ENCODE measurements at places on chromosomes 16 and 17.
A peak's percentile ranks its signal among the peaks of the same experiment; 100 is the strongest.

DNA sequence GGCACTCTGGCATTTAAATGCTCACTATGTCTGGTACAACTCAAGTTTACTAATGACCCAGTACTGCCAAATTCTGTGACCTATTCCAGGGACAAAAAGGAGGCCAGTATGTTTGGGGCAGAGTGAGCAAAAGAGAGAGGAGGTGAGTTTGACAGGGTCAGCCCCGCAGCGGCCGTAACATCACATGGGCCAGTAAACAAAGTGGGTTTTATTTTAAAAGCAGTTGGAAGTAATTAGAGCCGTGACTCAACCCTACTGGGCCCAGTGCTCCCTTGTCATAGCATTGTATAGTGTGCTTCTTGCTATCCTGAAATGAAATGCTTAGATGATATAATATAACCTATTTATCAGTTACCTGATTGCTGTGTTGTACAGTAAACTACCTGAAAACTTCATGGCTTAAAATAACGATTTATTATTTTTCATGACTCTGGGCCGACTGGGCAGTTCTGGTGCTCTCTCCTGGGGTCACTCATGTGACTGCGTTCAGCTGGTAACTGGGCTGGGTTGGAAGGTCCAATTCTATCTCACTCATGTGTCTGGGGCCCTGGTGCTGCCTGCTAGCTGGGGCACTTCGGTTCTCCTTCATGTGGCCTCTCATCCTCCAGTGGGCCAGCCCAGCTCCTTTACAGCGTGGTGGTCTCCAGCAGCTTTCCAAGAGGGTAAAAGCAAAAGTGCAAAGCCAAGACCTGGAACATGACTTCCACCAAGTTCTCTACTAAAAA is 27.4 kb downstream of the IQCK start:
- DNase-seq = peak; percentile 11

- DNase-seq = peak; percentile 80
These were observed 99.9 kb downstream of the CDK5R1 start for GRCh38 chr17:32586666-32587065.

GRCh38 chr17:79023886-79024771 is at the start of gene C1QTNF1:
Gene C1QTNF1 (plus strand): TSS chr17:79024169. CDS start chr17:79043969, 19,800 bp downstream.
- peak; percentile 41 for DNase-seq

GRCh38 chr17:12568358-12569251 is 97.1 kb upstream of the MYOCD start:
- no peak for DNase-seq

DNA sequence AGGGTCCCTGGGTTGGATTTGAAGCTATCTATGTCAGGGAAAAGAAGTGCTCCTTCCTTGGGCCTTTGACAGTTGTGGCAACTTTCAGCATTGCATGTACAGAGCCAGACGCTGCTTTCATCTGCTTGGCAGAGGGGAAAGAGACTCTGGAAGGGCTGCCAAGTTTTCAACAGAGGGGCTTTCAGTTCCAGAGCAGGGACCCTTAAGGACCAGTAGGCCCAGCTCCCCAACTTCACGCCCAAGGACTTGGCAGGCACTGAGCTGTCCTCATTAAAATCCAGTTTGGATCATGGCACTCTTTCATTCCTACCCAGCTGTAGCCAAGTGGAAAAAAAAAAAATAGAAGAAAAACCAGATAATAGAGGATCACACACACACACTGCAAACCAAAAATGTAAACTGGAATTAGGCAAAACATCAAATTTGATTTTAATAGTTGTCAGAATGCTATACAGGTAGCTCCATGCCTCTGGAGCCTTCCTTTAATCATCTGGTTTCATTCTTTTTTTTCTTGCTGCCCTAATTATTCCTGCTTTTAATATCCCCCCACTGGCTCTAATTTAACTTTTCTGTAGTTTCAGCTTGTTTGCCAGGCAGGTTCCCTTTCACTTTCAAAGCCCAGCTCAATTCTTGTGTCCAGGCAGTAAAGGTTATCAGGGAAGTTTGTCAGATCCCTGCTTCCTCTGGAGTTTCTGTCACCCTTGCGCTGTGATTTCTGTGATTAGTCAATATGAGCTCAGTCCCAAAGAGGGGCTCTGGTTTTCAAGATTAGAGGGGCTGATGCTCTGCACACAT is 702.6 kb upstream of the CDH8 start:
- no peak for DNase-seq

- no peak for DNase-seq
These were observed 15.2 kb upstream of the ZNF469 start for GRCh38 chr16:88367560-88367959.

GRCh38 chr16:8044796-8045195 is 545.5 kb downstream of the TMEM114 start:
- DNase-seq = no peak

GRCh38 chr16:80527297-80527696 is 13.5 kb upstream of the DYNLRB2 start:
- peak; percentile 19 for DNase-seq

GRCh38 chr16:3945751-3946603 is 65.5 kb upstream of the CREBBP start:
- DNase-seq = peak; percentile 100

DNA sequence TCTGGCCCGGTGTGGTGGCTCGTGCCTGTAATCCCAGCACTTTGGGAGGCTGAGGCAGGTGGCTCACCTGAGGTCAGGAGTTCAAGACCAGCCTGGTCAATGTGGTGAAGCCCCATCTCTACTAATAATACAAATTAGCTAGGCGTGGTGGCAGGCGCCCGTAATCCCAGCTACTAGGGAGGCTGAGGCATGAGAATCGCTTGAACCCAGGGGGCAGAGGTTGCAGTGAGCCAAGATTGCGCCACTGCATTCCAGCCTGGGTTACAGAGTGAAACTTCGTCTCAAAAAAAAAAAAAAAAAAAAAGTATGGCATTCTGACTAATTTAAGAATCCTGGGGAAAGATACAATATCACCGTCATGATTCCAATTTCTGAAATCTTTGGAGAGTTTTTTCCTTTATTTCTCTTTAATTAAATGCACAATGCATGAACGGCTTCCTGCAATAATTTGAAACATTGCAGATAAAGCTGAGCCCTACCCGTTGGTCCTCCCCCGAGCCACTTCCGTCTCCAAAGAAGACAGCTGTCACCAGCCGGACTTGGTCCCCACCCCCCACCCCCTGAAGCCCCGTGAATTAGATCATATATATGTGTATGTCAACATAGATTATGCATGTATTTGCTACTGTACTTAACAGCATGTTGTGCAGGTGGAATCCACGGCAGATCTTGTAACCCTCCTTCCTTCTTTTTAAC is 142.6 kb upstream of the PLCG2 start:
- no peak for DNase-seq

DNA sequence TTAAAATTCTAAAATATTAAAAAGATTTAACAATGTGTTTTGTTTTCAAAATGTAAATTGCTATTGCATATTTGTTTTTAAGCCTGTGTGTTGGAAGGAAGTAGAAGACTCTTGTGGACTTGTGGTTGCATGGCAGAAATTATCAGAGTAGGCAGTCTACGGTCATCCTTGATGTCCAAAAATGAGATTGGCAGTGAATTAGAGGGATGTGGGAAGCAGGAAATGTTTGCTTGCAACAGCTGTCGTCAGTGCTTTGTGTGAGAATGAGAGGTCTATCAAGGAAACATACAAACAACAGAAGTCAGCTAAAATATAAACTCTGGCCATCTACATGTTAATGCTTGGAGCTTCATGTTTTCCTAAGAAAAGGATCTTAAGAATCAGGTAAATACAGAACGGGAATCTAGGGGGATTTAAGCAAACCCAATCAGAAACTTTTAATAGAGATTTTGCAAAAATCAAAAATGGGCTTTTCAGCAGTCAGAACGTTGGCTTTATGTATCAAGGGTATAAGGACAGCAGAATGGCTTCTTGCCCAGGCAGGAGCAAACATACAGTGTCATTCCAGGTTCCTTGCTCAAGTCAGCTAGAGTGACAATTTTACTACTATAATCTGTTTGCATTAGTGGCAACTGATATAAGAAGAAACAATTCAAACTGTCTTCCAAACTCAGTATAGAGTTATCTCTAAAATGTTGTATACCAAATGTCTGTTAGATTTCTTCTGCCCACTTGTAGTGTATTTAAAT is 196.7 kb downstream of the CYB561 start:
- peak; percentile 16 for DNase-seq

DNA sequence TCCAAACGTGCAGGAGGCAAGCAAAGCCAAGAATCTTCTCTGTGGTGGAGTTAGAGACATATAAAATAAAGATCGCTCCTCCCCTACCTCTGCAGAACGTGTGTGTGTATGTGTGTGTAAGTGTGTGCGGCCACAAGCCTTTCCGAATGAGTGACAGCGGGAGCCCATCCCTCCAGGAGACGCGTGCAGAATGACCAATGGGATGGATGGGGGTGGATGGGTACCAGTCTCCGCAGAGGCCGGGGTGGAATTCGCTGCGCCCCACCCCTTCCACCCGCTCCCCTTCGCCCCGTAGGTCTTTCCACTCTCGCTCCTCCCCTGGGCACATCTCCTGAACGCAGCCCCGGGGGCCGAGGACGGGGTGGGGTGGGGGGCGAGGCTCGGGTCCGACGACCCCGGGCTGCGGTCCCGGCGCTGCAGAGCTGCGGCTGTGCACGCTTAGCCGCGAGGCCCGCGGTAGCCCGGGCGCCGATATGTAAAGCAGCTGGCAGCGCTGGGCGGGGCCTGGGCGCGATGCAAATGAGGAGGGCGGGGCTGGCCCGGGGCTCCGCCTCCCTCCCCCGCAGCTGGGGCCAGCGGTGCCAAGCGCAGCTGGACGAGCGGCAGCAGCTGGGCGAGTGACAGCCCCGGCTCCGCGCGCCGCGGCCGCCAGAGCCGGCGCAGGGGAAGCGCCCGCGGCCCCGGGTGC is at the start of gene PRKCB:
PRKCB (plus strand) TSS at position 594 of the 688 bp plus-strand sequence.
- peak; percentile 2 for DNase-seq

DNA sequence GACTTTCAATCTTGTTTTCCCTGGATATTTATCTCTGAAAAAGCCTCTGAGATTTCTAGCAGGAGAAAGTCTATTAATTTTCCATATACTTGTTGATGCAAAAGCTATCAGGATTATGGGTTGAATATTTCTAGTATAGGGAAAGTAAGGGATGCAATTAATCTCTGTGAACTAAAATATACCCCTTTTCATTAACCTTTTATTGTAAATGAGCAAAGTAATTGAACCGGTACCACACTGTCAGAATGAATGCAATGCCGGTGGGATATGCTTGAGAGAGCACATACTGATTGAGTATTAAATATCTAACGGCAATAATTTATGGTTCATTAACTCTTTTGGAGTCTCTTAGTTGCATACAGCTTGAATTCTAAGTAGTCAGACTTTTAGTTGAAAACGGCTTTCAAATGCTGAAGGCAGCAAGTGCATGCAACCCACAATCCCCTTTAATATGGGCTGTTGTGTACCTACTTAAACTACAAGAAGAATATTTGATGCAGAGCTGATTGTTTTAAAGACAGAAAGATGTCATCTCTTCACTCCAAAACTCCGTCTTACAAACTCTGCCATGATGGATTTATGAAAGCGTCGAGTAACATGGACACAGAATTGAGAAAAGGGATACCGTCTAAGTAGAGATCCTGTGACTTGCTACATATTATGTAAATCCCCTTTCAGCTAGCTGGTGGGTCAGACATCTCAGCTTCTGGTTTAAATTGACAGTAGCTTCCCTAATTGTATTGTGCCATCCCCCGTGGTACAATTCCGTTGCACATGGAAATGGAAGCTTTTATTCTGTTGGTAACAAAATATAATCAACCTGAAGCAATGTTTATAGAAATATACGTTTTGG is 141.3 kb upstream of the CDH8 start:
- no peak for DNase-seq

- DNase-seq = no peak
These were observed 32.1 kb downstream of the C17orf67 start for GRCh38 chr17:56801459-56802178.

GRCh38 chr16:81604960-81605383 is 160.4 kb downstream of the CMIP start:
- peak; percentile 62 for DNase-seq

GRCh38 chr17:45640141-45640850 is 143.8 kb upstream of the CRHR1 start:
- DNase-seq = peak; percentile 73

DNA sequence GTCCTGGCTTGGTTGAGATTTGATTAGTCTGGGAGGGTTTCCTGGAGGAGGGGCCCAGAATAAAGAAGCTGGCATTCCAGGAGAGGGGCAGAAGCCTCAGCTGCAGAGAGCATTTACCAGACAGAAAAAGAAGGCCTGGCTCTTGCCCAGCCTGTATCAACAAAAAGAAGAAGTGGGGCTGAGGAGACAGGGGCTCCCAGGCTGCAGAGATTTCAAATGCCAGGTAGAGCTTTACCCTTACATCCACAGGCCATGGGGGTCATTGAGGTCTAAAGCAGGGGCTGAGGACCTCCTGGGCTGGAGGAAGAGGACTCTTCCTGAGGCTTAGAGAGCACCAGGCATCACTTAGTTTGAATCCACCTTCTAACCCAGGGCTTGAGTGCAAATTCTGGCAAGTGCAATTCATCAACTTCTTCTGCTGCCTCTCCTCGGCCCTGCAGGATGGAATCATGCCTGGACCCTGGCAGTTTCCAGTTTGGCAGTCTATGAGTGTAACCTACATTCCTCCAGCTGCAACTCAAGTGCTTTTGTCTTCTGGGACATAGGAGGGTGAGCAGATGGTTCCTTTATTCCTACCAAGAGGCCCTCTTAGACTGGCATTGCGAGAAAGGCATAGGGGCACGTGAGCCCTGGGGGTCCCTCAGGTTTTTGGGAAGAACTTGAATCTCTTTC is 15.3 kb downstream of the CA7 start:
- no peak for DNase-seq

- no peak for DNase-seq
These were observed 4.4 kb downstream of the CLEC19A start for GRCh38 chr16:19289811-19290485.

- peak; percentile 10 for DNase-seq
These were observed 5.4 kb upstream of the PRR35 start for GRCh38 chr16:554640-555365.

DNA sequence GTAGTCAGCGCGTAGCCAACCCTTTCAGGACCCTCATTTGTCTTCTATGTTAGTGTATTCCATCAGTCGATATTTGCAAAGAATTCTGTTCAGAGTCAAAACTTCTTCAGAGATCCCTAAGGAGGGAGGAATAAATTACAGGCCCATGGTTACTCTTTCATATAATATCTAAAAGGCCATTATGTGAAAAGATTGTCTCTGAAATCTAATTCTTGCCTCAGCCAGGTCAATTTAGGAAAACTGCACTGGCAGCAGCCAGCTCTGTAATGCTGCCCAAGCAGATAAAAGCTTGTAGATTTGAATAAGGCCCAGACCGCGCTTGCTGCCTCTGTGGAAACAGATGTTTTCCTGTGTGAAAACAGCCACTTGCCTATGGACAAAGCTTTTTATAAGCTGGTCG is 379.8 kb downstream of the CNTNAP4 start:
- no peak for DNase-seq

- no peak for DNase-seq
These were observed 40.2 kb upstream of the MAF start for GRCh38 chr16:79640513-79641360.

- no peak for DNase-seq
These were observed 44.9 kb downstream of the CDRT4 start for GRCh38 chr17:15422392-15422965.
